Activated CD8-positive, alpha-beta T cell treated with anti-CD3 and anti-CD28 coated beads for 36 hours (primary cell): ENCODE measurements at places on chromosomes 4 and X. TPM values are rescaled to one million over a fixed set of nuclear protein-coding genes. Genes with fewer than 3 reads are reported as not detected.

DNA sequence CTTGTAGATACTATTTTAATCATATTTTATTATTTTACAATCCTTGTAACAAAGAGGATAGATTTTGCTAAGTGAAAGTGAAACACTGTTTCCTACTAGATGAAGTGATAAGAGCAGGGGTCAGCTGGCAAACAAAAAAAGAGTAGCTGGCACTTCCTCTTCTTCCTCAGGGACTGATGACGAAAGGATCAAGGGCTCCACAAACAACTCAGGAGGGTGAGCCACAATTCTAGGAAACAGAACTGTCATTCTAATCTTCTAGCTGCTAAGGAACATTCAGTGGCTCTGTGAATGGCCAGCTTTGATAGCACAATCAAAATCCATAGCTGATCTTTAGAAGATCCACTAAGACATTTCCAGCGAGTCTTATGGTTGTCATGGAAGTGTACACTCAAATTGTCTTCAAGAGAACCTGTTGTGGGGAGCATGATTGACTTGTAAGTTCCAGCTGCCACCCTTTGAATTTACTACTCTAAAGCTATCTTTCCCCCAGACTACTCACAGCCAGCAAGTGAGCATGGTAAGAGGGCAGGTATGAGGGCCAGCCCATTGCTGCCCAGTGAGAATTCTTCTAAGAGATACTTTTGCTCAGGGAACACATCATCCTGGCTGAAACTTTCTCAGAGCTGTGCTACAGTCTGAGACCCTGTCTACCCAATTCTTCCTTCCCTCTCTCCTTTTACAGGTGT, 275.7 kb upstream of the RASGEF1B start:
- no peak for DNase-seq

COL4A5 gene
- not detected for total RNA-seq

DNA sequence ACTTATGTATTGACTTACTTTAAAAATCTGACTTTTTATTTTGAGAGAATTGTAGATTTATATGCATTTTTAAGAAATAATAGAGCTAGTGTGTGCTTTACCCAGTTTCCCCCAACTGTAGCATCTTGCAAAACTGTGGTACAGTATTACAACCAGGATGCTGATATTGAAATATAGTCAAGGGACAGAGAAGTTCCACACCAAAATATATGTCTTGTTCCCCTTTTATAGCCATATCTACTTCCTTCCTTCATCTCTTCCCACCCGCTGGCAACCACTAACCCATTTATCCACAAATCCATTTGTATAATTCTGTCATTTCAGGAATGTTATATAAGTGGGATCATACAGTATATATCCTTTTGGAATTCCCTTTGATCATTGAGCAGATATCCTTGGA, 16.8 kb downstream of the KDM6A start:
- DNase-seq: no peak

GRCh38 chr4:97752599-97752998, 390.7 kb downstream of the STPG2 start:
- DNase-seq: no peak

FABP2 gene
- not detected for total RNA-seq

PNMA6F gene
- not detected for total RNA-seq

- no peak for DNase-seq
Observed at GRCh38 chr4:169246279-169246678, 24.5 kb downstream of the SH3RF1 start.

- no peak for DNase-seq
Observed at GRCh38 chr4:13963601-13964000, 336.1 kb upstream of the BOD1L1 start.

GYG2 gene
- not detected for total RNA-seq

MAOA gene
- total RNA-seq: 1.9 TPM

SLC2A9 gene
- total RNA-seq: 0.54 TPM

CYLC1 gene
- not detected for total RNA-seq

- no peak for DNase-seq
Observed at GRCh38 chrX:7714351-7714750, 128.6 kb upstream of the VCX start.

CNKSR2 gene
- total RNA-seq: 8.3 TPM

MBNL3 gene
- total RNA-seq: 19.8 TPM

DNA sequence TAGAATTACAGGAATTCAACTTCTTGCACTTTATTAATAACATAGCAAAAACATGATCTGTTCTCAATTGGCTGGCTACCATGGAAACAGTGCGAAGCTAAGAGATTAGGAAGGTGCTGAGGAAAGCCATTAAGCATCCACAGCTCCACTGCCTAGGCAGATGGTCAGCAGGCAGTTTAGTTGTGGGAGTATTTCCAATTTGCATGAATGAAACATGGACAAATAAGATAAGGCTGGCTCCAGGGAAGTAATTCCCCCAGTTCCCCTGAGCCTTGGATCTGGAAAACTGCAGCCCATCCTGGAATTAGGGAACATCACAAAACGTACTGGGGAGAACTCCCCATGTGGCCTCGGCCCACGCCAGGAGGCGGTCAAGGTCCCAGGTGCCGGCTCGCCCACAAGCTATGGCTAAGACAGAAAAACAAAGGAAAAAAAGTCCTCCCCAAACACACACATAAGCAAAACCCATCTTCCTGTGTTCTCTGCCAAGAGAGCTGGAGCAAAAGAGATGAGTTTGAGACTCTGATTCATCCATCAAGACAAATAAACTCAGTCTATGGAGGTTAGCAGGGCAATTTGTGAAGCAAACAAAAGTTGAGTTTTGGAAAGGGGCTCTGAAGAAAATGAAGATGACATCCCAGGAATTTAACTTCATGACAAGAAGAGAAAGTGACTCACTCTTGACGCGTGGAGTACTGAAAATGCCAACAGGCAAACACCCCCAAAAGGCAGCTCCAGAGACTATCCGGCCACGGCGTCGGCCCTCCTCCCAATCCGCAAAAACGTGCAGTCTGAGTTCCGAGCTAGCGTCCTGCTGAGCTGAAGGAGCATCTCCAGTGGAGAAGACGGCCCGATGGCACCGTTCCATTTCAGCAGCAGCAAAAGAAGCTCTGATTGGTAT, 45.1 kb downstream of the IGFBP7 start:
- DNase-seq: no peak

GRCh38 chr4:182449186-182449929, 206.2 kb downstream of the TENM3 start:
- DNase-seq: no peak
